ENCODE measurements at places on chromosomes 13 and 19. TPM values are rescaled to one million over a fixed set of nuclear protein-coding genes. Genes with fewer than 3 reads are reported as not detected.

Gene C19orf18
- not detected for total RNA-seq

Gene KCNJ14
- 1.1 TPM for total RNA-seq

Gene MIA
- total RNA-seq: not detected

Gene CEACAM5
- total RNA-seq: 1.6 TPM

Gene ZNF780B
- total RNA-seq: 6.1 TPM

Gene EBI3
- 3.4 TPM for total RNA-seq

Gene ZNF566
- total RNA-seq: 7.9 TPM

Gene CFD
- total RNA-seq: 18.9 TPM

Gene CPB2
- not detected for total RNA-seq

Gene SLC25A42
- total RNA-seq: 1.0 TPM

Gene CCL25
- not detected for total RNA-seq

Gene SPINT2
- total RNA-seq: 237 TPM

Gene ZNF540
- not detected for total RNA-seq

Gene CGB8
- total RNA-seq: 2.5 TPM

Gene PLPP2
- total RNA-seq: 109 TPM

Gene C5AR1
- total RNA-seq: 1.5 TPM

Gene IGFL1
- total RNA-seq: 2.5 TPM

Gene URAD
- total RNA-seq: not detected

Gene LILRA2
- total RNA-seq: not detected

Gene FCER2
- not detected for total RNA-seq

Gene CNOT3
- 63.8 TPM for total RNA-seq

Gene RANBP3
- total RNA-seq: 38.4 TPM

Gene PEX11G
- 1.9 TPM for total RNA-seq

Gene ZNF536
- total RNA-seq: not detected

Gene CRX
- not detected for total RNA-seq

Gene EPS8L1
- total RNA-seq: 6.4 TPM

Gene LILRA1
- total RNA-seq: not detected

Gene RFPL4A
- 0.84 TPM for total RNA-seq

Gene ZNF492
- total RNA-seq: not detected

Gene CEACAM3
- total RNA-seq: not detected

Gene CEACAM8
- not detected for total RNA-seq

Gene PALM
- 15.8 TPM for total RNA-seq

Gene SIGLECL1
- total RNA-seq: not detected

Gene THSD1
- 6.2 TPM for total RNA-seq

Gene SIGLEC5
- total RNA-seq: not detected

Gene ARRDC2
- total RNA-seq: 52.5 TPM

Gene MAP3K10
- total RNA-seq: 16.4 TPM

Gene OR10H4
- not detected for total RNA-seq

Gene MCF2L
- total RNA-seq: 0.45 TPM

Gene MAP4K1
- total RNA-seq: 0.62 TPM

Gene CBY2
- not detected for total RNA-seq

Gene SIGLEC9
- not detected for total RNA-seq

Data from A549 treated with Hydrocortisone at 1 μM for 4 hours (cell line).